ENCODE measurements at places on chromosomes 11 and 22.

DNA sequence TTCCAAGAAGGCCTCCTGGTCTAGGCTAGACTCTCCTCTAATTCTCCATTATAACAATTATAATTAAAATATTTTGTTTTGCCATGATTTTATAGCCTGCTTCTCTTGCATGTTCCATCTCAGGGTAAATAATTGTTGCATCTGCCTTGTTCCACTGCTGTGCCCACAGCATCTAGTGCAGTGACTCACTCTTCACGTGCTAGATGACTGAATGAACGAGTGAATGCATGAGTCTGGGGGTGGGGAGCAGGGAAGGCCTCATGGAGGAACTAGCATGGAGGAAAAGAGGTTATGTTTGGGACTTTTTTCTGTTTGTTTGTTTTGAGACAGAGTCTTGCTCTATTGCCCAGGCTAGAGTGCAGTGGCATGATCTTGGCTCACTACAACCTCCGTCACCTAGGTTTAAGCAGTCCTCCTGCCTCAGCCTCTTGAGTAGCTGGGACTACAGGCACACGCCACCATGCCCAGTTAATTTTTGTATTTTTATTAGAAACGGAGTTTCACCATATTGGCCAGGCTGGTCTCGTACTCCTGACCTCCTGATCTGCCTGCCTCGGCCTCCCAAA lies 5.2 kb upstream of the OAF start:
- DNase-seq: no peak

GRCh38 chr11:45041596-45041995 lies 90.9 kb upstream of the TP53I11 start:
- DNase-seq: no peak

DNA sequence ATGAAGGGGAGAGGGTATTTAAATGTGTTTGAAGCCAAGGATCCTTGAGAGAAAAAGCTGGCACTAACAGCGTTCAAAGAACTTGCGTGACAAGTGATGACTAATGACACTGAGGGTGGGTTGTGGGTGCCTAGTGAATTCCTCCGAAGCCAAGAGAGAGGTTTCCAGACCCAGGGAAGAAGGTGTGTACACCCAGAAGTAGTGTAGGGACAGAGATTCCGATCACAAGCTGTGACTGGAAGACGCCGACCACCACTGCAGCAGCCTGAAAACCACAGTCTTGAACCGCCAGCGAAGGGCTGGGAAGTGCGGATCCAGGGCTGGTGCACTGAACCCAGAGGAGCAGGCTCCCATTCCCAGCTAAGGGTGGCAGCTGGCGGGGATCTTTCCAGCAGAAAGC lies 9.5 kb downstream of the PPARA start:
- DNase-seq: no peak

- no peak for DNase-seq
Measured at GRCh38 chr11:128860571-128861361, 6.3 kb downstream of the KCNJ1 start.

- no peak for DNase-seq
Measured at GRCh38 chr11:13328286-13328685, 50.7 kb downstream of the BMAL1 start.

DNA sequence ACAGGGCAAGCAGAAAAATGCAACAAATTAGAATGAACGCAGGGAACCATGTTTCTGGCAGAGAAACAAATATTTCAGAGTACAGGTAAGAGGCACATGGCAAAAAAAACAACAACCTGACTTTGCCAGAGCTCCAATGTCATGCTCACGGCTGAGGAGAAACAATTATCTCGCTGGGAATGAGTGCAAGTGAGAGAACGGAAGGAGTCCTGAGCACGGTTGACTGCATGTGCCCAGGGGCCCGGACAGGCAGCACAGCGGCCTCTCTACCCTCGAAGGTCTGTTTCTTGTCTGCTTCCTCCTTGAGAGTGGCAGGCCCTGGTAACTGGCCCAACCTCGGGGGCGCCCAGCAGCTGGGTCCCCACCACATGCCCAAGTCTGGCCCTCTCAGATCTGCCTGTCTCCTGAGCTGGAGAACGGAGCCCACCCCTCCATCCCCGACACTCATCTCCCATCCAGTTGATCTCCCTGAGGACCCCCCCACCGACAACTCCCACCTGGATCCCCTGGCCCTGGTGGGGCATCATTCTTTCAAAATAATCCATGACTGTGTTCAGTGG lies 24.6 kb upstream of the RTN4R start:
- DNase-seq: no peak

GRCh38 chr22:42842658-42843370 lies 14.3 kb downstream of the ARFGAP3 start:
- no peak for DNase-seq

DNA sequence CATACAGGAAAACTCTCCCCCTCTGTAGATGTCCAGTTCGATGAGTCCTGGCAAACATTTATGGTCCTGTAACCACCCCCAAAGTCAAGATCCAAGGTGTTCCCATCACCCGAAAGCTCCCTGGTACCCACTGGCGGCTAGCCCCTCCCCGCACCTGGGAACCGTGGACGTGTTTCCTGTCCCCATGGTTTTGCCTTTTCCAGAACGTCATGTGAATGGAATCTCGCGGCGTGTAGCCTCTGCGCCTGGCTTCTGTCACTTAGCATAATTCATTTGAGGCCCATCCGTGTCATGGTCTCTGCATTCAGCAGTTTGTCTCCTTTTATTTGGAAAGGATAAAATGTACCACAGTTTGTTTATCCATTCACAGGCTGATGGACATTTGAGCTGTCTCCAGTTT lies 106.3 kb downstream of the KCNQ1 start:
- no peak for DNase-seq

- no peak for DNase-seq
Measured at GRCh38 chr11:121311373-121311772, 18.8 kb downstream of the SC5D start.

DNA sequence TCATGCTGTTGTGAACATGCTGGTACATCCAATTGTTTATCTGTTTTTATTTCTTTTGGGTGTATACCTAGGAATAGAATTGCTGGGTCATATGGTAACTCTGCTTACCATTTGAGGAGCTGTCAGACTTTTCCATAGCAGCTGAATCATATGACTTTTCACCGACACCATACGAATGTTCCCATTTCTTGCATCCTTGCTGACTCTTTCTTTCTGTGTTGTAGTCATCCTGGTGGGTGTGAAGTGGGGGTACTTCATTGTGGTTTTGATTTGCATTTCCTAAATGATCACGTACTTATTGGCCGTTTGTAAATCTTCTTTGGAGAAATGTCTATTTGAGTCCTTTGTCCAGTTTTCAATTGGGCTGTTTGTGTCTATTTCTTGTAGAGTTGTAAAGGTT lies 26.5 kb downstream of the ATXN10 start:
- no peak for DNase-seq

DNA sequence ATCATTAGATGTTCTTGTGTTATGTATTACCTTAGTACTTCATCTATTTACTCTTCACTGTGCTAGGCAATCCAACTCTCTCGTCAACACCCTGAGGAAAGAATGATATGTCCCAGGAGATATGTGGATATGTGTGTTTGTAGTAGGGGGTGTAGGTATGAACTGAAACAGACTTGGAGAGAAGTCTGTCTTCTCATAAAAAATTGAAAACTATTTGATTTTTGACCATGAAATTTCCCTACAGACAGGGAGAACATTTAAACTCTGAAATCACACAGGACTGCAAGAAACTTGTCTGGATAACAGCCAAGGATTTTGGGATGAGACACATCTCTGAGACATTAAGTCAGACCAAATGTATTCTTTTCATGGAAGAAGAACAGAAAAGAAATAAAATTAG lies 967.0 kb upstream of the FAT3 start:
- DNase-seq: no peak

GRCh38 chr11:11722861-11723260 lies 101.1 kb upstream of the GALNT18 start:
- DNase-seq: no peak

DNA sequence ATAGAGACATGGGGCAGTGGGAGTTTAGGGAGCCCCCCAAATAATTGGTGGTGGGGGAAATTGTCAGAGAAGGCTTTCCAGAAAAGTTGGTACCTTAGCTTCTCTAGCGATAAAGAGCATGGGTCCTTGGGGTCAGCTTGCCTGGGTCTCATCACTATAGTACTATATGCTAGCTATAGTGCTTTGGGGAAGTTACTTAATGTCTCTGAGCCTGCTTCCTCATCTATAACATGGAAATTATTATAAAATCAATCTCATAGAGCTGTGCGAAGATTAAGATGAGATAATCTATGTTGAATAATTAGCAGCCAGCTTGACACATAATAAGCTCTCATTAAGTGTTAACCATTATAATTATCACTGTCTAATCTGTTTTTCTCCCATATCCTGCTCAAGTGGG lies 41.2 kb downstream of the STIM1 start:
- no peak for DNase-seq

- no peak for DNase-seq
Measured at GRCh38 chr11:123580557-123581275, 73.7 kb downstream of the SCN3B start.

DNA sequence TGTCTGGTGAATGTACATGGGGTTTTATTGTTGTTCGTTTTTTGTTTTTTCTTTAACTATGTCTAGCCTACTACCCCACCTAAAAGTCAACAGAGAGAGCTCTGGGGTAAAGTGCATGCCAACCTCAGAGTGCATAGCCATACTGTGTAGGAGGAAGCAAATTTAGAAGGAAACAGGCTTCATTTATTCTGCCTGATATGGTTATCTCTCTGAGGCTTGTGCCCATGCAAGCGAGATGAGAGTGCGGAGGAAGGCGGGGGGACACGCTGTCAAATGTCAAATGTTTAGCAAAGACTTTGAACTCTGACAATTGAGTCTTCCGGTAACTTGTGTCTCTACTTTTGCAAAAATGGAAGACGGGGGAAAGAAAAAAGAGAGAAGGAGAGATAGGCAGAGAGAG lies 295.5 kb downstream of the ETS1 start:
- DNase-seq: no peak

- no peak for DNase-seq
Measured at GRCh38 chr11:95922099-95922498, 1.8 kb downstream of the MTMR2 start.

DNA sequence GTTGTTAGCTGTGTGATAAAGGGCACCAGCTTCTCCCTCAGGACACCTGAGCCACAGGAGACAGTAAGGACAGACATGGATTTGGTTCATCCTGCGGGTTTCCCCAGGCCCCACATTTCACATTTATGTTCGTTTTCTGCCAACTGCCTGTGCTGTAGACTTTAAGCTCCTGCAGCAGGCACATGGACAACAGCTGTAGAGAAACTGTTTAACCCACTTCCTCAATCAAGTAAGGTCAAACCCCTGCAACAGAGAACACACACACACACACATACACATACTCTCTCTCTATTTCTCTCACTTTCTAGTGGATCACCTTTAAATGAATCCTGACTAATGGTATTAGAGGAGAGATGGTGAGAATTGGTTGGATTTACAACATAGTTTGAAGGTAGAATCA lies 90.7 kb downstream of the C11orf87 start:
- no peak for DNase-seq

DNA sequence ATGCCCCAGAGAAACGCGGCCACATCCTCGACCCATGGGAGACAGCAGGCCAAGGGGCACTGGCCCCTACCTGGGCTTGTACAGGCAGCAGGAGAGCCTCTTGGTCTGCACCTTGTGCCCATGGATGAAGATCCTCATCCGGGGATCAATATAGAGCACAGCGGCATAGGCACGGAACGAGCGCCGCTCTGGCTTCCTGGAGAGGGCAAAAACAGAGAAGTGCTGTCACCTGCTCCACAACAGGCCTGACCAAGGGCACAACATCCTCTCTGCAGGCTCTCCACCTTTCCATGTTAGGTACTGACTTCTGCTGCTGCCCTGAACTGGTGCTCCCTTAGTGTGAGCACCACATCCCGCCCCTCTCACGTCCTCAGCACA lies 27.2 kb downstream of the MORC2 start:
- DNase-seq: no peak

- DNase-seq: no peak
Measured at GRCh38 chr11:33554219-33554618, 146.4 kb downstream of the C11orf91 start.

- no peak for DNase-seq
Measured at GRCh38 chr11:1029051-1029450, 7.5 kb downstream of the MUC6 start.

- DNase-seq: no peak
Measured at GRCh38 chr11:128620309-128621100, 33.1 kb upstream of the ETS1 start.

- peak; percentile 90 for DNase-seq
Measured at GRCh38 chr22:20130731-20131596, 640 bp upstream of the ZDHHC8 start.

DNA sequence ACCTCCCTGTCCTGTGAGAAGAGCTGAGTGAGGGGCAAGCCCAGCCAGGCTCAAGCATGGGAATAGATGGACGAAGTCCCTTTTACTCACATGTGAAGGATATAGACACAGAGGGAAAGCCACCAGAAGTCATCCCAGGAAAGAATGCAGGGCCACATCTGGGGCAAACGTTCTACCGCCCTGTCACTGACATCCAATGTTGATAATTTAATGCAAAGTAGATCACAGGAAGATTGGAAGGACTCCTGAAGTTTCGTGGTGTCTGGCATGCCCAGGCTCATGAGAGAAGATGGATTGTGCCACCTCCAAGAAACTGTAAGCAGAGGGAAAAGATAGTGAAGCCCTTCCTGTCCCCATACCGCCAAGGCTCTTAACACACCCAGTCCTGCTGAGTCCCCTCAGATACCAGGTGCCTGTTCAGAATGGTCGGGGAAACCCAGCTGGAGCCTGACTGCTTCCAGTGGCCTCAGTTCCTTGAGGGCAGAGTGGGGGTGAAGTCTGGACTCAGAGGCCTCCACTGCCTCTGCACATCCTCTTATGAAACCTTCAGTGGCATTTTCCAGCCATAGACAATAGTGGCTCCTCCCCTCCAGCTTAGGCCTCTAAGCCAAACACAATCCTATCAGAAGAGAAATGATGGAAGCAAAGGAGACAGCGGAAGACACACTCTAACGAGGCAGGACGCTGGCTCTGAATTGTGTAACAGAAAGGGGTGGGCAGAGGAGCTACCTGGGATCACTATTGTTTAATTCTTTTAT lies 7.5 kb upstream of the STK33 start:
- no peak for DNase-seq

DNA sequence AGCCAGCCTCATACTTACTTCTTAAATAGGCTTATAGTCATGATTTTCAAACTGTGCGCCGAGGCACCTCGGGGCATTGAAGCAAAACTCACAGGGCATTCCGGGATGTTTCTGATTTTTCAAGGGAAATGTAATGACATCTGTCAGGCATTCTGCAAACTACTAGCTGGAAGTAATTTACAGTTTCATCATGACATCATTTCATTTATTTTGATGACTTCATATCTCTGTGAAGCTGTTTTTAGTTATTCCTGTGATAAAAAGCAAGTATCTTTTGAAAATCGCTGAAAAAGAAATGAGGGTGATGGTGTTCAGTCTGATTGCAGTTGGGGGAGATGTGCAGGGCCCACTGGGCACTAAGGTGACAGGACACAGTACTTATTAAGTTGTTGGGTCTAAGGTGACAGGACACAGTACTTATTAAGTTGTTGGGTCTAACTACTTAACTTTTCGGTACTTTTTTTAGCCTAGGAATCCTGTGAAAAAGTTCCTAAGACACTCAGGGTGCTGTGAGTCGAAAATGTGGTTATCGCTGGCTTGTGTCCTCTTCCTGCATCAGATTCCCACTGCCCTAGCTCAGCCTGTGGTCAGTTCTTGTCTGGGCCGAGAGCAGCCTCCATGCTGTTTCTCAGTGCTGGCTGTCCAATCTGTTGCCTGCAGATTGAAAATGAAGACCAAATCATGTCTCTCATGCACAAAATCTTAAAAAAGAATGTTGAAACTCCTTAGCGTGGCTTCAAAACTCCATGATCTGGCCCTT lies 42.6 kb downstream of the APLP2 start:
- no peak for DNase-seq
